ENCODE measurements at places on chromosomes 11 and 22.

GRCh38 chr22:33917744-33918406, 2.4 kb downstream of the LARGE1 start:
- no peak for DNase-seq

DNA sequence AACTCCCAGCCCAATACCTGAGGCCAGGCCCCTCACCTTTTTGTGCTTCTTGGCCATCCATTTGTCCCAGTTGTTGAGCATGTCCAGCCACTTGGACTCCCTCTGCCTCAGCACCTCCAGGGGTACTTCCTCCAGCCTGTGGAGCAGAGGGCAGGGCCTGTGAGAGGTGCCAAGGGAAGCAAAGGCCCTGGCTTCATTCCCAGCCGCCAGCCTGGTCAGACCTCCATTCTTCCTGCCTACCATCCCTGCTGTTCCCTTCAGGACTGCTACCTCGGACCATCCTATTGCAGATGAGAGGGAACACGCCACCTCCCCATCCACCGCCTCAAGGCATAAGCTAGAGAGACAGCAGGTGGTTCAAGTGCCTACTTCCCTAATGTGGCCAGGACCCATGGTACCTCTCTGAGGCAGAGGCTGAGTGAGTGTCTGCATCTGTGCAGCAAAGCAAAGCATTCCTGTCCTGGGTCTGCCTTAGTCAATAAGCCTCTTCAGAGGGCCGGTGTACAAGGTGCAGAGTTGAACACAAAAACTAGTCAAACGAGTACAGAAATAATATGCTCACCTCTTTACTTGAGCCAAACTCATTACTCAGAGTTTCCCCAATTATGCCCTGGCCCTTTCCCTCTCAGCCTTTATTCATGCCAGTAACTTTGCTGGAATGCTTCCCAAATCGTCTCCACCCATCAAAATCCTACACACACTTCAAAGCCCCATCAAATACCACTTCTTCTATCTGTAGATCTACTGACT, 15.4 kb upstream of the CASTOR1 start:
- DNase-seq = no peak

DNA sequence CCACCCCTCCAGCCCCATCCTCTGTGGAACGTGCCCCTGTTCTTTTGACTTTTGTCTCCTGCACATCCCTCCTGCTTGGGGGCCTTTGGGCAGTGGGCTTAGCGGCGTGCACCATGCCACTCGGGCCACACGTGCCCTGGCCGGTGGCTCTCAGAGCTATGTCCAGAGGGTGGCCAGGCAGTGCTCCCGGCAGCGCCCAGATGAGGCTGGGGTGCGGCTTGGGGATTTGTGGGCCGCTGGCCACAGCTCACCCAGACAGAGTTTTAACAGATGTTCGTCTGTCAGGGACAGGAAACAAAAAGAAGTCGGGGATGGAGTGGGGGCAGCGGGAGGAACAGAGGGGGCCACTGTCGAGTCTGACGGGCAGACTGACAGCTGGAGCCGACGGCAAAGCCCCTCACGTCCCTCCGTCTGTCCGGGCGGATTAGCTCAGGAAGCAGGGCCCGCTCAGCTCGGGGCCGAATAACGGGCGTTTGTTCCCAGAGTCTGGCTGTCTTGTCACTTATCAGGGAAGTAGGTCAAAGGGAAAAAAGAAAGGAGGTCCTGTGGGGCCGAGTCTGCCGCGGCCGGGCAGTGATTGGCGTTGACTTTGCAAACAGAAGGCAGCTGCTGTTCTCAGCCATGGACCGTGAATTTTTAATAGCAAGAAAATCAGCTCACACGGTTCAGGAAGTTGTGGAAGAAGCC, 61.6 kb downstream of the LRP5 start:
- DNase-seq = no peak

- DNase-seq = no peak
These were observed 25.3 kb downstream of the PDHX start for GRCh38 chr11:34941688-34942087.

- no peak for DNase-seq
These were observed 76.9 kb upstream of the API5 start for GRCh38 chr11:43234881-43235280.

- DNase-seq = no peak
These were observed 82.5 kb downstream of the MAML2 start for GRCh38 chr11:96260532-96260931.

- no peak for DNase-seq
These were observed 181.8 kb downstream of the CSNK2A3 start for GRCh38 chr11:11171285-11171684.

- DNase-seq = no peak
These were observed 27.7 kb downstream of the LRP4 start for GRCh38 chr11:46890665-46891064.

- no peak for DNase-seq
These were observed 40.5 kb downstream of the ARHGAP1 start for GRCh38 chr11:46659908-46660307.

DNA sequence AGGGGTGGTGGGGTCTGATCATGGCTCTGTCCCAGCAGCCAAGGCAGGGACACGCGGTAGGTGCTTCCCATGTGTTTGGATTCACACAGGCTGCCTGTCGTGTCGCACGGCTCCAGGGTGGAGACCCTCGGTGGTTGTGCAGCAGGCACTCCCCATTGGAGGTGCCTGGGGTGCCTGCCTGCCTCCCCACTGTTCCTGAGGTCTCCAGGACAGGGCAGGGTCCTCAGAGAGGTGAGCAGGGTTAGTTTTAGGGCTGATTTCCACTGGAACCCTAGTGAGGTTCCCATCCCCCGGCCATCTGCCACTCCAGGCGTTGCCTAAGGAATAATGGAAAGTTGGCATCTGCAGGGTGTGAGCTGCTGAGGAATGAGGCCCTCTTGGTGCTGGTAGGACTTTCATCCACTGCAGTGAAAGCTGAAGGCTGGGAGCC, 32.3 kb downstream of the OSBPL5 start:
- no peak for DNase-seq

- no peak for DNase-seq
These were observed 5.3 kb upstream of the TMEM123 start for GRCh38 chr11:102457865-102458264.

DNA sequence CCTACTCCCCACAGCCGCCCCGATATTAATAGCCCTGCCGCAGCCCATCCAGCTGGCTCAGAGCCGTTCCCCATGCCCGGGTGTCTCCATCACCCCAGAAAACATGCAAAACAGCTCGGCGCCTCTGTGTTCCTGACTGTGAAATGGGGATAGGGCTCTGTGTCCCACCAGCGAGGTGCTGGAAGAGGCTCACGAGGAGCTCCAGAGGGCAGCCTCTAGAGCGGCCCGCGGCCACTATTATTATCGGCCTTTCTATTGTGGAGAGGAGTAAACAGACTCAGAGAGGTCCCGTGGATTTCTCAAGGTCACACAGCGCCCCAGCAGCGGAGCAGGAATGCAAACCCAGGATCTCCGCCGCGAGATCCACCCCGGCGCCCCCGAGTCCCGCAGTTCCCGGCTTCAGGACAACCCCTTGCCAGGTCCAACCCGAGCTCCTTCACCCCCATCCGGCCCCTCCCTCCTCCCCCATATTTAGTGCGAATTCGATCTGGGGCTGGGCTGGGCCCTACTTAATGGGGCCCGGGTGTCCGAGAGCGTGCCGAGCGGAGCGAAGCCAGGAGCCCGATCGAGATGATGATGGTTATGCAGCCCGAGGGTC, at the start of gene ACTN3:
Gene ACTN3 (plus strand): TSS at position 536 of the 598 bp plus-strand sequence. CDS start 35 bp downstream, at position 571.
- no peak for DNase-seq

DNA sequence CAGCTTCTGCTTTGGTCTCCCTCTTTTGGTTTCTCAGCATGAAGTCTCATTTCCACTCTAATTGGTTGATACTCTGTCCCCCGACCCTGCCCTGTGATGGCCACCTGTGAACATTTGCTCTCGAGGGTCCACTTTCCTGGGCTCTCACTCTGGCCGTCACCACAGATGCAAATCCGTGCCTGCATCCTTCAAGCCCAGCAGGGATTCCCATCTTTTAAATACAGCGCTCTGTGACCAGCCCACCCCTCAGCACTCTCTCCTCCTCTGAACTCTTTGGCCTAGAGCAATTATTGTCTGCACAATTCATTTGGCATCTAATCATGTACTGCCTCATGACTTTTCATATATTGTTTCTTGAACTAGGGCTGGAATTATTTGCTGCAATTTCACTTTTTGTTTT, 26.0 kb downstream of the PKNOX2 start:
- no peak for DNase-seq

Data from stimulated activated CD4-positive, alpha-beta T cell treated with anti-CD3 and anti-CD28 coated beads, Interleukin-1b, Interleukin-23, amount 100 ng/mL, for 1 hour (primary cell).